Kidney tubule cell (primary cell): ENCODE measurements at places on chromosomes 3 and 15.

- no peak for DNase-seq
Measured at GRCh38 chr15:64478863-64479262, 18.5 kb downstream of the ZNF609 start.

DNA sequence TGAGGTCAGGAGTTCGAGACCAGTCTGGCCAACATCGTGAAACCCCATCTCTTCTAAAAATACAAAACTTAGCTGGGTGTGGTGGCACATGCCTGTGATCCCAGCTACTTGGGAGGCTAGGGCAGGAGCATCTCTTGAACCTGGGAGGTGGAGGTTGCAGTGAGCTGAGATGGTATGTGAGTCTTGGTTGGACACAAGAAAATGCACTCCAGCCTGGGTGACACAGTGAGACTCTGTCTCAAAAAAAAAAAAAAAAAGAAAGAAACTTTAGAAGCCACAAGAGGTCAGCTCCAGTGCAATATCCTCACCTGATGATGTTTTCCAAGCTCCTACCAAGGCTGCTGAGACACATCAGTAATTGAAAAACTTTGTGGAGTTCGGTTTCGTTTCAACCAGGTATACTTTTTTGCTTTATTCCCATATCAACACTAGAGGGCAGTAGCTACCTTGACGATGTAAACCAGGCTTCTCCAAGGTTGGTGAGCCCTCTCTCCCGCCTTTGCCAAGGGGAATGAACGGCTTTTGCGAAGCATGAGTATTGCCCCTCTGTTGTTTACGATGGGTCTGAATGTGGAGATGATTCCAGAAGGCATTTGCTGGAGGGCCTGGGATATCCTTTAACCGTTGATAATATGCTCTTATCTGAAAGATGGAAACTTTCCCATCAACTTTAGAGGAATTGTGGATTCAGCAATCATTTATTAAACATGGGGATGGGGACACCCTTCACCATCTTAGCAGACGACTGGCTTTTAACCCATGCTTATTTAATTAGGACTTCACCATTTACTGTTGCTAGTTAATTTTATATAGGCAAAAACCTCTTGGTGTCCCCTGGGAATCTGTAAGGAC is 202.8 kb downstream of the SV2B start:
- peak; percentile 78 for DNase-seq

DNA sequence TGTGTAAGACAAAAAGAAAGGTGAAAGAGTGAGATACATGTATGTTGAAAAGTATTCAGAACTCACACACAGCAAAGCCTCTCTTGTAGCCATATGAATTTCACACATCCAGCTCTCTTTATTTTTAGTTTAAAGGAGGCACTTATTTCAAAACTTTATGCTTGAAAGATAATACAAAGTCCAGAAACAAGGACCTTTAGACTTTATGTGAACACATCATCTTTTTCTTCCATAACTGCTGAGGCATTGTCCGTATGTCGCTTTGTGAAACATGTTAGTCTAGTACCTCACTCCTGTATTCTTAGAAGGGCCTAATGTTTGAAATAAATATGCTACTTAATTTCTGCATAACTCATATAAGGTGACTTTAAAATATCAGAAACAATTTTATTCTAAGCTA is 763.4 kb downstream of the GBE1 start:
- no peak for DNase-seq

DNA sequence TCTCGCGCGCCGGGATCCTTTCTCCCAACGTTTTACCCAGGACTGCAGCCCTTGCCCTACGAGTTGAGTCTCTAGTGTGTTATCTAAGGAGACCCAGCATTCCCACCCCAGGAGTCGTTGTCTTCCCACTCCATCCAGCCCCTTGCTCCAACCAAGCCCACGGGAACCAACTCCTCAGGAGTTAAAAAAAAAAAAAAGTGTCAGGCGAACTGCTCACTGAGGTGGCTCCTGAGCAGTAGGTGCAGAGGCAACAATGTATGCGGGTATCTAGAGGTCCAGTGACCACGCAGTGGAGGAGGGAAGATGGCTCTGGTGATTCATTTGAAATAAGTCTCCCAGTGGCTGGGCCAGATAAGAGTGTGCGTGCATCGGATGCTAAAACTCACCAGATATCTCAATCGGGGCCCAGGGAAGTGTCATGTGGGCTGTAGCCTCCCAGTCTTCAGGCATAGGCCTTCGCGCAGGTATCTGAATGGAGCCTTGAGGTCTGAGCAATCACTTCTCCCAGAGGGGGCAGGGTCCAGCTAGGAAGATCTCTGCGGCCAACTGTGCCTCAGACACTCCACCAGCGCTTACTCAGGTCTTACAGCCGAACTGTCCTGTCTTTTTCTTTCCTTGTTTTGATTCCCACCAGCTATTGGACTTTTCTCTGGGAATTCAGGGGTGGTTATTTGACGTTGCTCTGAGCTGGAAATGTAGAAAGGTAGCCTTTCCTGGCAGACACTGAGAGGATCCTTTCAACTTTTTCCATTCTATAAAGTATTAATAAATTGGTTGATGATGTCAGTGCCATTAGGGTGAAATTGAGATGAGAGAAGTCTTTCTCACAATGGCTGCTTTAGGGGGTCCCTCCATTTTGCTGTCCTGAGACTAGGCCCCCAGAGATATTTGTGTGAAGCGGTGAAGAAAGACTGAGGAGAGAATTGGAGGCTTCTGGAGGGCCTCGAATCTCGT is 21.0 kb downstream of the ZIC4 start:
- no peak for DNase-seq

- DNase-seq: peak; percentile 98
Measured at GRCh38 chr15:64893481-64894394, 18.0 kb upstream of the ANKDD1A start.

GRCh38 chr3:106242781-106243180 is 374.0 kb upstream of the CBLB start:
- no peak for DNase-seq

DNA sequence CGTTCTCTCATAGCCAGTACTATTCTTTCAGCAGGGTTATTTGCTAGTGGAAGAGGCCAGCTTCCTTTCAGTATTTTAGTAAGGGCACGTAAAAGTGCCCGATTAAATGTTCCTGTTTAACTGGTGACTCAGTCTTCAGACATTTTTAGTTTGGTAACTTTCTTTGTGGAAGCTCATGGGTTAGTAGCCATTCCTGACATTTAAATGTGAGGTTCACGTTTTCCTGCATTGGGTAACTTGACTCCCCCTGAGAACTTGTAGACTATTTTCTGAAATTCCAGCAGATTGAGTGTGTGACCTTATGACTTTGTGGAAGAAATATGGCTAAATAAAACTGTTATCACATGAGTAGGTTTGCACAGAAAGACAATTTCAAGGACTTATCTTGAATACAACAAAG is 16.9 kb downstream of the ABHD2 start:
- DNase-seq: peak; percentile 87

GRCh38 chr3:44171891-44172290 is 69.8 kb upstream of the TOPAZ1 start:
- DNase-seq: no peak

DNA sequence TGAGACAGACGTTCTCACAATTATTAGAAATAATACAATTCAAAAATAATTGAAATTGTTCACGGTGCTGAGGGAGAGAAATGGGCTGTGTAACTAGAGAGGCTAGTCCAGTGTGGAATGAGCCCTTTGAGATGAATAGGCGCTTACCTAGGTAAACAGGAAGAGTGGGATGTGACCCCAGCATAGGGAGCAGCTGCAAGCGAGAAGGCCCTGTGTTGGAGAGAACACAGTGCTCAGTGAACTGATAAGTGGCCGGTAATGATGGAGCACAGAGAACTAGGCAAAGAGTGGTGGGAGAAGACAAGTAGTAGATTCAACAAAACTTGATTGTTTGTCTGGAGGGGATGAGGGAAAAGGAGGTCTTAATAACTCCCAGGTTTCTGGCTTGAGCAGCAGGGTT is 103.9 kb downstream of the HCN4 start:
- no peak for DNase-seq

DNA sequence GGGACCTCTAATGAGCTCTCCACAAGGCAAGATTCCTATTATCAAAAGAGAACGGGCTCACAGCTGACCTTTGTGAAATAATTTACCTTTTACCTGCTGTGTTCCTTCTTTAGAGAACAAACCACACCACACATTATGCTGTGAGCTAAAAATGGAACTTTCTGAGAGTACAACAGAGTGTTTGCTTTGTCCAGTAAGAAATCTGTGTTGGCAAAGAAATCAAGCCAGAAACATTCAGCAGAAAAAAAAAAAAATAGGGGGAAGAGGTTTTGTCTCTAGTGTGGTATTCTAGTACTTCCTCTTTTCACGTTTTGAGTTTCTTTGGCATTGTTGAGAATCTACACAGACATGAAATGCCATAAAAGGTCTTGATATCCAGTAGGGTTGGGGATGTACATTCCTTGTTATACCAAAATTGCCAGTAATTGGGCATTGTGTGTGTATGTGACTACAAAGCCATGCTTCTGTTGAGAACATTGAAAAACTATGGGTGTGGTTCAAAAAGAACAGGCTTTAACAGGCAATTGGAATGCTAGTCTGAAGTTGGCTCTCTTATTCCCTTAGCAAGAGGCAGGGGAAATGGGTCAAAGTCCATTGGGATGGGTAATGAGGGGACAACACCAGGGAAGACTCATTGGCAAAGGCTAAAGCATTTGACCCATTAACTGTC is 273.5 kb downstream of the NEK10 start:
- no peak for DNase-seq

DNA sequence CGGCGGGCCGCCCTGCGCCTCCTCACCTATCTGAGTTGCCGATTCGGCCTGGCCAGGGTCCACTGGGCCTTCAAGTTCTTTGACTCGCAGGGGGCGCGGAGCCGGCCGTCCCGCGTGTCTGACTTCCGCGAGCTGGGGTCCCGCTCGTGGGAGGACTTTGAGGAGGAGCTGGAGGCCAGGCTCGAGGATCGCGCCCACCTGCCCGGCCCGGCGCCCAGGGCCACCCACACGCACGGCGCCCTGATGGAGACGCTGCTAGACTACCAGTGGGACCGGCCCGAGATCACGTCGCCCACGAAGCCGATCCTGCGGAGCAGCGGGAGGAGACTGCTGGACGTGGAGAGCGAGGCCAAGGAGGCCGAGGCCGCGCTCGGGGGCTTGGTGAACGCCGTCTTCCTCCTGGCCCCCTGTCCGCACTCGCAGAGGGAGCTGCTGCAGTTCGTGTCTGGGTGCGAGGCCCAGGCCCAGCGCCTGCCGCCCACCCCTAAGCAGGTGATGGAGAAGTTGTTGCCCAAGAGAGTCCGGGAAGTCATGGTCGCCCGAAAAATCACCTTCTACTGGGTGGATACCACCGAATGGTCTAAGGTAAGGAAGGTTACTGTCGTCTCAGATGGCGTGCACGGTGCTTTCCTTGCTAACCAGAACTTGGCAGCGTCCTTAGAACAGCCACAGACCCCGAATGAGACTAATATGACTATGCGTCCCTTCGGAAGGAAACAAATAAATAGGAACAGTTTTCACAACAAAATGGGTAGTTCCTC is 567 bp downstream of the TICRR start:
- peak; percentile 43 for DNase-seq

GRCh38 chr3:113673593-113673992 is 22.8 kb downstream of the USF3 start:
- DNase-seq: no peak

GRCh38 chr15:55484917-55485672 is 22.9 kb downstream of the DNAAF4 start:
- no peak for DNase-seq

DNA sequence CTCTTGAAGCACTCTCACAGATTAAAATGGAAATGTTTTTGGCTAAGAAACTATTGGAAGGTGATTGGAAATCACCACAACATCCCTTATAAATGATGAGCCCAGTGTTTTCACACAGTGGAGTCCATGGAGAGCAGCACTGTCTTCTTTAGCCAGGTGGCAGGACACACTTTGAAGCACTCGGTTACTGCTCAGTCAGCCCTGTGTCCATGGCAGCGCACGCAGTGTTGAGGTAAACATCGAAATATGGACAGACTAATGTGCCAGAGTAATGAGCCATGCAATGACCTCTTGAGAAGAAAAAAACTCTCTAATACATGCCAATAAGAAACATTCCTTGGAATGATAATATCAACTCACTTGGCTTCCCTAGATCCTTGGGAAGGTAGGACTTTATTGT is 66.6 kb downstream of the TGFBR2 start:
- DNase-seq: peak; percentile 79

DNA sequence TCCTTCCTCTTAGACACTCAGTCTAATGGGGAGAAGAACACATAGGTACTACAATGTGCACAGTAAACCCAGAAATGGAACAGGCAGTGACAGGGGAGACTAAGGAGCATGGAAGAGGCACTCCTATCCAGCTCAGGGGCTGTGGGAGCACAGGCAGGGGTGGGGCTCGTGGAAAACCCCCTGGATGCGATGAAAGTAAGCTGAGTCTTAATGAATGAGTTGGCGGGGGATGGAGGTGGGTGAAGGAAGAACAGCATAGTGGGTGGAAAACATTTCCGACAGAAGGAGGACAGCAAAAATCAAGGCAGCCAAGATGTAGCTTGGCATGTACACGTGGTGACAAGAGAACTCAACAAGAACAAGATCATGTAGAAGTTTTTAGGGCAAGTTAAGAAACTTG is 33.6 kb upstream of the UBE2E2 start:
- no peak for DNase-seq

DNA sequence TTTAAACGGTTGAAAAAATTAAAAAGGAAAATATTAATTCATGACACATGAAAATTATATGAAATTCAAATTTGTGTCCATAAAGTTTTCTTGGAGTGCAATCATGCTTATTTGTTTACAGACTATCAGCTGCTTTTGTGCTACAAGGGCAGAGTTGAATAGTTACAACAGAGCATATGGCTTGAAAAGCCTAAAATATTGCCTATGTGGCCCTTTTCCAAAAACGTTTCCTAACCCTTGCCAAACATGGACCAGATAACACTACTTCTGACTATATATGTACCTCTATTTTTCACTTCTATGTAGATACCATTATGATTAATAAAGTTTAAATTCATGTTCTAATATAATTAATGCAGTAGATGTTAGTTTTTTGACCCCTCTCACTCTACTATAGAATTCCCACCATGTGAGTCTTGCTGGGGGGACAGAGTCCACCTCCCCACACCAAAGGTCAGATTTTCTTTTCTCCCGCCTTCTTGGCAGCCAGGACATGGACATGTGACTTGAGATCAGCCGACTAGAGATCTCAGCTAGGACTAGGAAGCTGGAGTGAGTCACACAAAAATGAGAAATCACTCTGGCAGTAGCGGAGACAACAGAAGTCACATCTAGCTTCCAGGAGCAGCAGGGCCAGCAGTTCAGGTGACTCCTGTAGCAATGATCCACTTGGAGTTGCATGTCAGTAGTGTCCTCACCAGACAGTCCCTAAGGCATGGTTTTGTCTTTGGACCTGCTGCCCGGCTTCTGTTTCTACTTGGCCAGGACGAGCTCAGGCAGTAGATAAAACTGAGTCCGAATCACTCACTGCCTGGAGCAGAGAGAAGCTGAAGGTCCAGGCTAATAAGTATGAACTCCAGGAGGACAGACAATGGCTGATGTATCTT is 22.4 kb downstream of the CIAO2A start:
- peak; percentile 88 for DNase-seq

DNA sequence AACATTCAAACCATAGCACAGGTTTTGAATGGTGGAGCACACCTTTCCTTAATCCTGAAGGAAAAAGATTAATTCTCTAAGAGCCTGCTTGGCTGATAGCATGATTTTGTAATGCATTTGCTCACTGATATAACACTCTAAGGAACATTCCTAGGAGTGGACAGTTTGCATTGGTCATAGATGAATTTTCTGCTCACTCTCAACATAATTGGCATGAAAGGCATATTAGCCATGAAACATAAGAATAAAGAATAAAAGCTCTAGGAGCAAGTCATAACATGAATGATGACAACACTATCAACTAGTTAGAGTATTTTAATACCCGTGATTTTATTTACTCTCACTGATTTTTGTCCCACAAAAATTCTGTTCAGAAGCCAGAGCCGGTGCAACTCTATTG is 34.3 kb upstream of the LRTM1 start:
- DNase-seq: no peak
